H9 (cell line): ENCODE measurements at places on chromosomes 1 and 21.
A peak's percentile ranks its signal among the peaks of the same experiment; 100 is the strongest.

DNA sequence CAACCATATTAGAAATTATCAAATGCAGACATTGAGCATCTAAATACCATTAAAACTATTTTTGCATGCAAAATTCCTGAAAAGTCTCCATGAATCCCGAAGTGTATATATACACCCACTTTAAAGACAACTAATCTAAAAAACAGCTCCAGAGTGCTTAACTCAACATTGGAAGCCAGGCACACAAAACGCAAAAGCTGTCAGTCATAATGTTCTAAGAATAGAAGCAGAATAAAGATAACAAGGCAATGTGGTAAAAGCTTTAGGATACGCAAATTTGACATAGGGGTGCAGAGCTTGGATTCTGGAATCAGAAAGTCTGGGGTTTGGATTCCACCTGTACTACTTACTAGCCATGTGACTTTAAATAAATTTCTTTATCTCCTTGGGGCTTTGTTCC is 62.5 kb downstream of the SMYD3 start:
- DNase-seq, result no peak

DNA sequence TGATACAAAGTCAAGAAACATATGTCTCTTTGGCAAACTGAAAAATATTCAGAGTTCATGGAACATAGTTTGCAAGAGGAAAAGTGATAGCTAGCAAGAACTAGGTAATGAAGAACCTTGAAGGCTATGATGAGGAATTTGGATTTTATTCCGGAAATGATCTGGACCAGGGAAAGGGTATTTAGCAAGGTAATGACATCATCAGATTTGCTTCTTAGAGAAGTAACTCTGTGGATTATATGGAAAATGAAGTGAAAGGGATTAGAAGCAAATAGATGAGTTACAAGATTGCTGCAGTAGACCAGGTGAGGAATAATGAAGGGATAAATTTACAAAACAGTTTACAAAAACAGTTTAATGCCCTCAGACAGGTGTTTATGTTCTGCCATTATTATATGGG is 197.3 kb downstream of the RASAL2 start:
- DNase-seq, result no peak

GRCh38 chr1:71377886-71378285 is 297.1 kb upstream of the ZRANB2 start:
- DNase-seq, result no peak

- DNase-seq, result peak; percentile 63
These were observed 112.5 kb downstream of the RRAGC start for GRCh38 chr1:38746941-38747600.

DNA sequence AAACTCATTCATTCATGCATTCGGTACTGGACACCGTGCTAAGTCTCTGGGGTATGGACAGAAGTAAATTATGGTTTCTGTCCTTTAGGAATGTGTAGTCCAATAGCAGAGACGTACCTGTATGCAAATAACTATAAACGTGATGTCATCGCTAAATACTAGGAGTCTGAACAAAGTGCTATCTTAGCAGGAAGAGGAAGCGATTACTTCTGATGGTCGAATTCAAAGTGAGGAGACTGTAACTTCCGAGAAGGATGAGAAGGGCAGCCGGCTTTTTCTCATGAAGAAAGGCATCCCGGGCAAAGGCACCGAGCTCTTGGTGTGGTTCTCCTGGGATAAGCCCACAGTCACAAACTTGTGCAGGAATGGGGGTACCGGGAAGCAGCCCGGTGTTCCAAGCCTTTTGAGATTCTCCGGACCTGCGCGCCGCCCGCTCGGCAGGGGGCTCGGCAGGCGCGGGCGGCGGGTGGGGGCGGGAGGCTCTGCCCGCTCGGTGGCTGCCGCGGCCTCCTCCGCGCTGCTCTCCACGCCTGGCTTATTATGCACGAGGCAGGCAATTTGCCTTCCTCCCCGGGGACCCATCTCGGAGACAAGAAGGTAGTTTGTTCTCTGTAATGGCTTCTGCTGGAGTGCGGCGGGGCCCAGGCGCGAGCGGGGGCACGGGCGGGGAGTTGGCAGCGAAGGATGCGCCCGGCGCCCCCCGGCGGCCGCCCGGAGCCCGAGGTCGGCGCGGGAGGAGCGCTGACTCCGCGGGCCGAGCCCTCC is 67.5 kb upstream of the CD1D start:
- peak; percentile 68 for DNase-seq
